ENCODE measurements at places on chromosomes 3 and 15.

DNA sequence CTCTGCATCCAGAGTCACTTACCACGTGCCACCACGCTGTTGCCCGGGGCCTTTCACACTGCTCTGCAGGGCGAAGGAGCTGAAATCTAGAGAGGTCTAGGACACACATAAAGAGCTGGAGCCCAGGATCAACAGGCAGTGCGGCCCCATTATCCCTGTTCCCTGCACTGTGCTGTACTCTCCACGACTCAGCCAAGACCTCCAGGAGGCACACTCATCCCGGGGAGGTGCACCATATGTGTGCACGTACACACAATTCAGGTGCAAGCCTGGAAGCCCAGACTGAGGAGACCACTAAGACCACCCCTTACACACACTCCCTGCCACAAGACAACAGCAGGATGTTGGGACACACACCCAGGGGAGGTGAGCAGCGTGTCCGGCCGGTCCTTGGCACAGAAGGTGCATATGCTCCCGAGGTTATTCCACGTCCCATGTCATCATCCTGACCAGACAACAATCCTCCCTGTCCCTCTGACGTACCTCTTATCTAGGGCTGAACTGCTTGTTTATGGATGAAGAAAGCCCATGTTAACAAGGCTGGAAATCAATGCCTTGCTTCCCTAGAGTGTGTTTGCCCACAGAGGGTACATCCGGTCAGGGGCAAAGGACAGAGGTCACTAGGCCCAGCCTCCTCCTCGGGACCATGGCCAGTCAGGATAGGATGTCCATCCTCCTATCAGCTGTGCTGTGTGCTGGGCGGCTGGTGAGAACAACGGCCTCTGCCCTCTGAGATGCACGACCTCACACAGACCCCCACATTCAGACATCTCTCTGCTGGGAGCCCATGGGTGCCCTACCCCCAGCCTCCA, 16.1 kb downstream of the KLF15 start:
- no peak for DNase-seq

DNA sequence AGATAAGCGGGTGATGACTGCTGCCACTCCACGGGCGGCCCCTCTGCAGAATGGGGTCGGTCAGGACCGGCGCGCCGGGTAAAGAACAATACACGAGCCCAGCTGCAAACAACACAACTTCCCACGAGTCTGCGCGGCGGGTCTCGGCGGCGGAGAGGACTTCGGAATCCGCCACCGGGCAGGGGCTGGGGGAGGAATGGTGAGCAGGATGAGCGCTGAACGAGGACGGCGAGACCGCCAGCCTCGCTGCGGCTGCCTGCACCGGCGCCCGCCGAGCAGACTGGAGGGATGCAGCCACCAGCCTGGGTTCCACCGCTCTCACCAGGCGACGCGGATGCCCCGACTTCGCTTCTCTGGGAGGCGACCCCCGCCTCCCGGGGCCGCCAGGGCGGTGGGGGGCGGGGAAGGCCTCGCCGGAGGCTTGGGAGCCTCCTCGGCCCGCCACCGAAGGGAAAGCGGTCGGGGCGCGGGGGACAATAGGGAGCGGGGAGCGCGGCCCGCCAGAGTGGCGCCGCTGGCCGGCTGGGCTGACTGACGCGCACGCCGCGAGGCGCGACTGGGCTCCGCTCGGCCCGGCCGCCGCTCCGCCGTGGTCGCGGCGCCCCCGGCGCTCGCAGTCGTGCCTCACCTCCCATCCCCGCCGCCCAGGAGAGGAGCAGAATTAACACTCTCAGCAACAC, 515 bp downstream of the ADAM10 start:
- DNase-seq, result peak; percentile 42

DNA sequence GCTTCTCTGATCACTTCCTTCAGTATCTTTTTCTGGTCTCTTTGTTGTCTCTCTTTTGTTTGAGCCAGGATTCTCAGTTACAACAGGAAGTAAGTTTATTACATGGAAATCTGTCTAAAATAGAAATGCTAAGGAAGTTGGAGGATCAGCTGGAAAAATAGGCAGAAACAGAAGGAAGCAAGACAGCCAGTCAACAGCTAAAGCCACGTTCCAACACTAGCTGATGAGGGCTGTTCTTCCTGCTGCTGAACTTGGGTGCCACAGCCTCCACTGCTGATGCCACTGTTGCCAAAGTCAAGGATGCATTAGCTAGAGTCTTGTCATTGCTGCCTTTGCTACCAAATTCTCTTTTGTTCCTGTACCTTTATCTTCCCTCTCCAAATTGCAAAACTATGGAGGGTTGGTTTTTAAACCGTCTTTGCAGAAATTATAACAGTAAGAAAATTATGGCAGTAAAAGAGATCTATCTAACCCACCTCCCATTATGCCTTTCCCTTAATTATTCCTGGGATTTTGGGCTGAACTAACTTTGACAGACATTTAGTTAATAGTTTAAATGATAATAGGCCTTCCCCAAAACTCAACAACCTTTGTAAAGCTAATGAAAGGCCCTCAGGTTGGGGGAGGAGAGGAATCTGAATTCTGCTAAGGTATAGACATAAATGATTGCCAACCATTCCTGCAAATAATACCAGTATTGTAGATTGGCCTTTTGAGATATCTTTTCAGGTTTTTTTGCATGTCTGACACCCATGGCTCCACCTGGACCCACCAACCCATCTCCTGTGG, 27.4 kb upstream of the OR5K4 start:
- DNase-seq, result no peak

DNA sequence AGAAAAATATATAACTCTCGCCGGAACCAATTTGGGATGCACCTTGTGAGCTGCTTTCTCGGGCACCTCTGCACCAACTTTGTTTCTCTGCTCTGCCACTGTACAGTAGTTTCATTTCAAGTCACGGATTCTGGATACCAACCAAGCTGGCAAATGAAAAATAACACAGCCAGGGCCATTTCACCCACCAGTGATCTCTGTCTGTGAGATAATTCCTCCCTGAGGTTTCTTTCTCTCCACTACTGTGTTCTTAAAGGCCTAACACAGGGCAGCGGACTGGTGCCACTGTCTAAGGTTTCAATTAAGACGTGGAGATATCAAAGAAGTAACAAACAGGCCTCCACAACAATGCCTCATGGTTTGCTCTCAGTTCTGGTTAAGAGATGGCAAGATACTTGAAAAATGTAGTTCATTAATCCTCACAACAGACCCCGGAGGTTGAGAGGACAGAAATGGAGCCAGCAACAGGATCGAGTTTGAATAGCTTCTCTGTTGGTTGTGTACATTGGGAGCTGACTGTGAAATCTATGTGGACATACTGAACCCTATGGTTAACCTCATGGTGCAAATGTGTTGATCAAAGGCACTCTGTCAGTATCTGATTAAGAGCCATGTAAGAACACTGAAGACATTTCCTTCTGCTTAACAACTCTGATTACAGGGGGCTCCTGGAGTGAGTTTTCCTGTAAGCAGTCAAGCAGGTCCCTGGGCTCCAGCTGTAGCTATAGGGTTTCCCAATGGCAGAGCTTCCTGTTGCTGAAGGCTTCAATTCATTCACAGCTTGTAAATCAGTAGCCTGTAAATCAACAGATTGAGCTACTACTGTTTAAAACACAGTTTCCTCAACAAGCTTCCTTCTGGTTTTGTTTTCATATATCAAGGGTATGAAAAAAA, 470.5 kb downstream of the EPHA3 start:
- no peak for DNase-seq

- DNase-seq, result no peak
Measured at GRCh38 chr3:47907784-47908183, 104.8 kb downstream of the DHX30 start.

DNA sequence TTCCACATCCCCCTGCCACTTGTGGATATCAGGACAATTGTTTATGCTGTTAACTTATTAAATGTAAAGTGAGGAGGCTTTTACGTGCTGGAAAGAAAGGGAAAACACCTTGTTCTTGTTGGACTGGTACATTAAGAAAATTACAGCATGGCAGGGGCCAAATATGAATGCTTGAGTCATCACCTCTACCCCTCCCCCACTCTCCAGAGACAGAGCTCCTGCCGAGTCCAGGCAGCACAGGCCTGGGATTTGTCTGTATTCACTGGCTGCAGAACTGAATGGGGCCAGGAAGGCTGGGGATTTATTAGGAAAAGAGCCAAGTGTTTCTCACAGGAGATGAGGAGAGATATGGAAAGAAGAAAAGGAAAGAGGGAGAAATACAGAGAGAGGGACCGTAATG, 308.9 kb downstream of the EPHB1 start:
- no peak for DNase-seq

DNA sequence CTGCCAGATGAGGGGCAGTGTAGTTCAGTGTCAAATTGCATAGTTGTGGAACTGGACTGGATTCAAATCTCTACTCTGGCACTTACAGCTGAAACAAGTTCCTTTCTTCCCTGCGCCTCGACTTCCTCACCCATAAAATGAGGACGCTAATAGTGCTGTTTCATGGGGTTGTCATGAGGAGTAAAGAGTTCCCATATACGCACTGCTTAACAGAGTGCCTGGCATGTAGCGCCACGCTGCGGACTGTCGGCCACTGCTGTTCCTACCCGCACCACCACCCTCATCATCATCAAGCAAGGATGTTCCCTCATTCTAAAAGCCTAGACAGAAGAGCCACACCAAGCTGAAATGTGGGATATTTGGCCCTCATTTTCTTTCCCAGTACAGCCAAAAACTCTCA, 91.9 kb downstream of the CHDH start:
- no peak for DNase-seq

DNA sequence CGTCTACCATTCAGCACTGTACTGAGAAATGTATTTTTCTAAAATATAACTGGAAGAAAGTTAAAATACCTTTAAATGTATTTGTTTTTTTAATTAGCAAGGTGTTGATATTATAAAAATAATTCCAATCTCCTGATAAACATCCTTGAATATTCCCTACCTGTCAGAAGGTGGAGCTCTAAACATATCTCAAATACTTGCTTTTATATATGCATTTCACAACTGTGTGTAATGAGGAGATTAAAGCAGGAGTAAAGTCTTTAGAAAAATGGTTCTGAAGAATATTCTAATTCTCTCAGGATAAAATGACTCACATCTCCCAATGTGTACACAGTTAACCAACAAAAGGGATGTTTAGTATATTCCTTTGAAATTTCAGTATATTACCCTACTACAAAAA, 422.7 kb downstream of the PLCL2 start:
- no peak for DNase-seq

DNA sequence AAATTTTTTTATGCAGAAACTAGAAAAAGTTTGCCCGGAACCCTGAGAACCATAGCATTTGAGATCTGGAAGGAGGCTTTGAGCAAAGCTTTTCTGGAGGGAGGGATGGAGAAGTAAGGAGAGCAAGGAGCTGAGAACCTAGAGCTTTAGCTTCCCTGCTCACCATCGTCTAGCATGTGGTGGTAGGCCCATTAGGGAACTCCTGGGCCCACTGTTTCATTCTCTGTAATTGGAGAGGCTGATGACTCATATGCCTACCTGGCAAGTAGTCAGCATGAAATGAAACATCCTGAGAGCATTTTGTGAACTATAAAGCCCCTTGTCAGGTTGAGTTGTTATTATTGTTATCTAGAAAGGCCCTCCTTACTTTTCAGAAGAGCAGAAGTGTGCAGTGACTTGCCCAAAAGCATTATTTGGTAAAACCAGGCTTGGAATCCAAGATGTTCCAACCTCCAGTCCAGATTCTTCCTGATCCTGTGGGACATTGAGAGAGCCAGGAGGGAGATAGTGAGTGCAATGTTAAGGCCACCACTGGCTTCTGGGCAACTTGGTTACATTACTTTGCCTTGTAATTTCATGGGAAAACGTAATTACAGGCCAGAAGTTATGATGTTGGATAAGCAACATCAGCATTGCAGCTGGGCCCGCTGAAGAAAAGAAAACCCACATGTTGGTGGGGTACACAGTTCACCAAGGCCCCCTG, 104.5 kb upstream of the BFSP2 start:
- peak; percentile 20 for DNase-seq

DNA sequence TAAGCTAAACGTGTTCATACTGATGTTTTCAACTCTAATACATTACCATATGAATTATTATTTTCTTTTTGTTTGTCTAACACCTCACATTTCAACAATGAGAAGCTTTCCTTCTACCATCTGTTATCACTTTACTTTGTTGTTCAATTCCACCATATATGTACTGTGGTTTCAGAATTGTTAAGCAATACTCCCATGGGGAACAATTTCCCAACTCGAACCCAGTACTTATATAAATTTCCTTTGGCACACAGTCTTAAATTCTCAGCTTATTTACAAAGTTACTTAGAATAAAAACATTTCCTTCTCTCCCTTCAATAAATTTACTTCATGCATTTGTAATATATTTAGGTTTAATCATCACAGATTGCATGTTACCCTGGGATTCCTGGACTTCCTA, 1764.4 kb downstream of the OTOL1 start:
- no peak for DNase-seq

GRCh38 chr3:178325330-178325729, 210.9 kb upstream of the KCNMB2 start:
- DNase-seq, result no peak

GRCh38 chr15:100570275-100570674, 31.7 kb downstream of the LINS1 start:
- DNase-seq, result no peak

DNA sequence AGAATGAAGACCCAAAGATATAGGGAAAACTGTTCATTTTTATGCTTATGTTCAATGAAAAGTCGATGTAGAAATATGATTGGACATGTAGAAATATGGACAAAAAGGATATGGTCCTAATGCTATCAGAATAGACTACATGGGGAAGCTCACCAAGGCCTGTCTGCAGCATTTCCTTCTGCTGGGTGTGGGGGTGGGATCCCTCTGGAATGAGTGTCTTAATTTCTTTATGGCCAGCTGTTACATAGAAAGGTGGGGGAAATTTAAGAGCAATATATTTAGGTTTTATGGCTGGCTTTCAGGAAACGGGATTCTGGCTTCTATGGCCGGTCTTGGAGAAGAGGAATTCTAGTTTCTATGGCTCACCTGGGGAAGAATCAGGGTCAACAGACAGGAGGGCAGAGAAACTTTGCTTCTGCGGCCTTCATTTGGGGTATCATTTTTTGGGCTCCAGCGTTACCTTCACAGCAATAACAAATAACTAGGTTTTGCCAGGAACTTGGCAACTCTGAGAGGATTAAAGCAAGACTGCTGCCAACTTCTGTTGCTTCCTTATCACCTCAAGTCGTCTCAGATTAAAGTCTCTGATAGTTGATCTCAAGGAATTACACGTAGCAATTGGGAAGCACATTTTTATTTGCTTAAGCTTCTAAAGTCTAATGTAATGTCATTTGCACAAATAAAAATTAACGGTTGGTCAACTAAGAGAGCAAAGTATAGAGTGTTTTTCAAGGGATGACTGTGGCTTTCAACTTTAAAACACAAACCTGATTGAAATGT, 57.0 kb upstream of the GATM start:
- no peak for DNase-seq

DNA sequence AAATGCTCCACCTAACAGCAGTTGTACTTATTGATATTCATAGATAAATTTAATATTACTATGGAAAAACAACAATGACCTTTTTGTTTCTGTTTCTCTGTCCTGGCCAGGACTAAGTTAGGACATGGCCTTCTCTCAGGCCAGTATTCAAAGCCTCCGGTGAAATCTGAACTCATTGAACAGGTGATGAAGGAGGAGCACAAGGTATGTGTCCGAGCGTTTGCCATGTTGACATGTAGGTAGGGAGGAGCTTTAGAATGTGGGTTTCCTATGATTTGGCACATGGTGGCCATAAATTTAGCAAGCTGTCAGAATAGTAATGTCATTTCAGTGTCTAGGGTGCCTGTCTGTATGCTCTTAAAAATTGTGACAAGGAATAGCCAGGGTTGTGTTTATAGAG, 77.7 kb downstream of the USP13 start:
- DNase-seq, result no peak

All from activated naive CD4-positive, alpha-beta T cell treated with anti-CD3 and anti-CD28 coated beads for 36 hours (primary cell).